ENCODE measurements at places on chromosomes 12 and 14.

- no peak for DNase-seq
Measured at GRCh38 chr12:107484230-107484629, 201.4 kb upstream of the PWP1 start.

DNA sequence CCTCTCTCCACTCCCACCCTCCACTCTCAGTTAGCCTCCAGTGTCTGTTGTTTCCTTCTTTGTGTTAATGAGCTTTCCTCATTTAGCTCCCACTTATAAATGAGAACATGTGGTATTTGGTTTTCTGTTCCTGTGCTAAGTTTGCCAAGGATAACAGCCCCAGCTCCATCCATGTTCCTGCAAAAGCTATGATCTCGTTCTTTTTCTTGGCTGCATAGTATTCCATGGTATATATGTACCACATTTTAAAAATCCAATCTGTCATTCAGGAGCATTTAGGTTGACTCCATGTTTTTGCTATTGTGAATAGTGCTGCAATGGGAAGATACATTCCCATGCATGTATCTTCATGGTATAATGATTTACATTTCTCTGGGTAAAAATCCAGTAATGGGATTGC, 2.8 kb upstream of the WASHC4 start:
- DNase-seq, result no peak

DNA sequence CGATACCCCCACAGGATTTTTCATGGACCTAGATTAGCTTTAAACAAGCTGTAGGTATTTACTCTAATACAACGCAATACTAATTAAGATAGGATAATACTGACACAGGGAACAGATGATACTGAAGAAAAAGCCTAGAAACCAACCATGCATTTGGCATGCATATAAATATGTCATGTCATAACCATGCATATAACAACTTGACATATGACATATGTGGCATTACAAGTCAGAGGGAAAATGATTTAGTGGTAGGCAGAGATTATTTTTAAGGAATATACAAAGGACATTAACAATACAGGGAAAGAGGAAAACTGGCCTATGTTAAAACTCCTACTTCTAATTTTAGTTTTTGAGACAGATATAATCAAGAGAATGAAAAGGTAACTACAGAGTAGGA, 27.9 kb downstream of the CAPS2 start:
- DNase-seq, result no peak

DNA sequence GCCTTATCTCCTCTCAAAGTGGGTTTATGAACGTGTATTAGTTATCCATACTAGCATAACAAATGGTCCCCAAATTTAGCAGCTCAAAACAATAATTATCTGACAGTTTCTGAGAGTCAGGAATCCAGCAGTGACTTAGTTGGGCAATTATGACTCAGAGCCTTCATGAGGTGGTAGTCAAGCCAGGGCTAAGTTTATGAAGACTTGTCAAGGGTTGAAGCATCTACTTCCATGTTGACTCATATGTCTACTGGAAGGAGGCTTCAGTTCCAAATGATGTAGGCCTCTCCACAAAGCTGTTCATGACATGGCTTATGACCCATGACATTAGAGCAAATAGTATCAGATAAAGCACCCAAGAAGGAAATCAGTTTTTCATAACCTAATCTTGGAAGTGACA, 73.2 kb downstream of the IPO8 start:
- DNase-seq, result no peak

- no peak for DNase-seq
Measured at GRCh38 chr12:116162071-116162470, 115.4 kb downstream of the MED13L start.

GRCh38 chr12:43151441-43151981, 400.5 kb downstream of the ADAMTS20 start:
- no peak for DNase-seq

- no peak for DNase-seq
Measured at GRCh38 chr14:104858811-104859426, 6.1 kb upstream of the CEP170B start.

DNA sequence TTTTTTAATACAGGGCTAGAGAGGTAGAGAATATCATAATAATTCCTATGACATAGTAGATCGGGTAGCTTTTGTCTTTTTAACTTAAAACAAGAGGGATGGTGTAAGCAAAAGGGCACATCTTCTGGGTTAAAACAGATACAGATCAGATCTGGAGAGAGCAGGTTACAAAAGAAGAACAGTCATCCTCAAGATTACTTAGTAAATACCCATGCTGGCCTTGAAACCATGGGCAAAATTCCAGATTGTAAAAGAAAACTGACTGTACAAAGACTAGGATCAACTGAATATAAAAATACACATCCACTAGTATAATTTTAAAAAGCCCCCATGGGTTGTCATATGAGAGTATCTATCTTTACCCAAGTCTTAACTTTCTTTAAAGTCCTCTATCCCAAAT, 76.7 kb downstream of the MED13L start:
- no peak for DNase-seq

DNA sequence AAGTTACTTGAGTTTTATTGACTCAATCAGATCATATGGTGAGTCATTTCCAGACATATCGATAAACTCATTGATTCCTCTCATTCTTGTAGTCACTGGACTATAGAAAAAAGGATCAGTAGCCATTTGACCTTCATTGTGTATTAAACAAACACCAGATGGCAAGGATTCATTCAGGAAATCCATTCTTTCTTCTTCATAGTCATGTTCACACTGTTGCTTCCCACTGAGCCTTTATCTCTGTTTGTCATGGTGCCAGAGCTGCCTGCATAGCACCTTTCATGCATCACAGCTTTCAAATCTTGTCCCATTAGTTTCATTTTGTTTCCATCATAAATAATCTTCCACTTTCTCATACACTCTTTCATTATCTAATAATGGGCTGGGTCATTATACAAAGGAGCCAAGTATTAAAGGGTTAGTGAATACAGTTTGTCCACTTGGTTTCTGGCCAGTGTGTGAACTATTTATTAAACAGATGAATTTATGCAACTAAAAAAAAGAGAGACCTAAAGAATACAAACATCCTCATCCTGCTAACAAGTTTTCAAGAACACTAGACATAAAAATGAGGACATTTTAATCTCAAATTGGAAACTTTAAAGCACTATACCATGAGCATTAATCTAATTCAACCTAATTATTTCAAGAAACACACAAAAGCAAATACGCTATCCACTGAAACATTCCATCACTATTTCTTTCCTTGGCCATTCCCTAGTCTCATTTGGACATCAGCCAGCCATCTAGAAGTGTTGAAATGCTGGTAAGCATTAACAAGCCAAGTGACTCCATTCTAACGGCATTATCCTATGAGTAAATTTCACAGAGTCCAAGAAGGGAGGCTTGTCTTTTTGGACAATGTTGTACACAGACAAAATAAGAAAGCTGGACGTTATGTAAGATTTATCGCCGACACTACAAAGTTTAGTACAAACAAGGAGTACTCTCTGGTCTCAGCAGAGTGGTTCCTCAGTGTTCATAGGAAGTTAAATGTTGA, 476.5 kb downstream of the FOXG1 start:
- no peak for DNase-seq

DNA sequence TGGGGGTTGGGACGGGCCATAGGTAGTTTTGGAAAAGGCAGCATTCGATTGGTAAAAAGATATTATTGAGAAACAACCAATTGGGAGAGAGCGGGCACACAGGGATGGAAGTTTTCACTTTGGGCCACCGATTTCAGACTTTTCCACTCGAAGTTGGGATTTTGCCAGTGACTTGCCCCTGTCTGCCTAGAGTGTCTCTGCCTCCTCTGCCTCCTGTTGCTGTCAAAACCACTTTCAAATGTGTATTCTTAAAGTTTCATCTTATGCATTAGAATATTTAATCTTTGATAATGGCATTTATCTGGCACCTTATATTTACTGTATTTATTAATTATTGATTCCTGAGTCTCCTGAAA, 182.3 kb downstream of the FUT8 start:
- DNase-seq, result no peak

- DNase-seq, result no peak
Measured at GRCh38 chr12:12613344-12613743, 1.7 kb downstream of the CREBL2 start.

- no peak for DNase-seq
Measured at GRCh38 chr14:25620515-25620914, 570.6 kb upstream of the STXBP6 start.
